Stomach (tissue), 19 donors: ENCODE measurements at places on chromosomes 1 and 21.

DNA sequence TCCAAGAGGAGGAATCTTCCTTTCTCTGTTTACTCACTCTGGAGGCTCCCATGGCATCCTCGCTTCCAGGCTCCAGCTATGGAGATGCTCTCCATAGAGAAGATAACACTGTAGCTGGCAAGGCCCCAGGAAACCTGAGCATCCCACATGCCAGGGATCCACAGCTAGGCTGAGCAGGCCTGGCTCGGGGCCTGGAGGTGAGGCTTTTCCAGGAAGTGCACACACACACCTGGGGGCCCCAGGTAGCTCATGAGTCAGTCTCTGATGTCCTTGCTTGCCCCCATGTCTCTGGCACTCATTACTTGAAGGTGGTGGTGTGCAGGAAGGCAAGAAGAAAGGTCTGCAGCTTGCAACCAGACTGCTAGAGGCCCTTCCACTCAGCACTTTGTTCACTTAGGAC, 5.5 kb upstream of the LCE5A start:
- DNase-seq: no peak

DNA sequence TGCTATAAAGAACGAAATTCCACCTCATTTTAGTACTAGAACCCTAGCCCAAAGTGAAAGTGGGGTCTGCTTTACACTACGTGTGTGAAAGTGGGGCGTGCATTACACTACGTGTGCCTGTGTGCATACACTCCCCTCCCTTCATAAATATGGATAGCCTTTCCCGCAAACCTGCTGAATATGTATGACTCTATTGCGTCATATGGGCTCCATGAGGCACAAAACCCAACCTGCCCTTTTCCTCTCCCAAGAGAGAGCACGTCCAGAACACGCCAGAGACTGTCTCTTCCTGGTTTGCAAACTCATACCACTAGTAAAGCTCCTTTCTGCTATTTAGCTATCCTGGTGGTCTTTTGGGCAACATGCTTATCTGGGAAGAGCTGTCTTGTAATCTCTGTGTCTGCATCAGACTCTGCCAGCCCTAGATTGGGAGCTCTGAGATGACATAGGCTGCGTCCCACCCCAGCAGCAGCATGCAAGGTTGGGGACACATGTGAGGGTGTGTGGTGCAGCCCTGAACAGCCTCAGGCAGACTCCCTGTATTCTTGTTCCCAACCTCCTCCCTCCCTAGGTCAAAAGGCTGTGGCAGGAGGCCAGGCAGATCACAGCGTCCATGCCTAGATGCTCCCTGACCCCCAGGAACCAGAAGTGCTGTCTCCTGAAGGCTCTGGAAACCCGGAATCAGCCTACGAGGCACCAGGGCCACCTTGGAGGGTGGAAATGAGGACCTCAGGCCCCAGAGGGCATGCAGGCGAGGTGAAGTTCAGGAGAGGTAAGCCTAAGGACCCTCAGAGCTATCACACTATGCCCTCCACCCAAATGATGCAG, 12.3 kb upstream of the PADI1 start:
- no peak for DNase-seq

DNA sequence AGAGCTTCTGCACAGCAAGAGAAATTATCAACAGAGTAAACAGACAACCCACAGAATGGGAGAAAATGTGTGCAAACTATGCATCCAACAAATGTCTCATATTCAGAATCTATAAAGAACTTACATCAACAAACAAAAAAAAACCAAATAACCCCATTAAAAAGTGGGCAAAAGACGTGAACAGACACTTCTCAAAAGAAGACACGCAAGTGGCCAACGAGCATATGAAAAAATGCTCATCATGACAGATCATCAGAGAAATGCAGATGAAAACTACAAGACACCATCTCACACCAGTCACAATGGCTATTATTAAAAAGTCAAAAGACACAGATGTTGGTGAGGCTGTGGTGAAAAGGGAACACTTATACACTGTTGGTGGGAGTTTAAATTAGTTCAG, 257.0 kb downstream of the GRIK1 start:
- no peak for DNase-seq

DNA sequence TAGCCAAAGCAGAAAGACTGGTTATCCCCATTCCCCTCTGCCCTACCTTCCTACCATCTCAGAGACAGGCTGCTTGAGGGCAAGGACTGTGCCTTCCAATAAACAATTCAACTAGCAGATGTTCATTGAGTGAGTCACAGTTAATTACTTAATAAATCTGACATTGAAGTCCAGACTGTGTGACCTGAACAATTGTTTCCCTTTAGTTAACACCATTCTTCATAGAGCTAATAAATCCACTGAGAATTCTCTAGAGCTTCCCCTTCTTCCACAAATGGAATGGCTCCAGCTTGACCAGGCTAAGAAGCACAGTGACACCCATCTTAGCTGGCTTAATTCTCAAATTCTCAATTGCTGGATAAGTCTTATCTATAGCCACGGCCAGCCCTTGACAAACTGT, 61.9 kb upstream of the GJA5 start:
- no peak for DNase-seq

DNA sequence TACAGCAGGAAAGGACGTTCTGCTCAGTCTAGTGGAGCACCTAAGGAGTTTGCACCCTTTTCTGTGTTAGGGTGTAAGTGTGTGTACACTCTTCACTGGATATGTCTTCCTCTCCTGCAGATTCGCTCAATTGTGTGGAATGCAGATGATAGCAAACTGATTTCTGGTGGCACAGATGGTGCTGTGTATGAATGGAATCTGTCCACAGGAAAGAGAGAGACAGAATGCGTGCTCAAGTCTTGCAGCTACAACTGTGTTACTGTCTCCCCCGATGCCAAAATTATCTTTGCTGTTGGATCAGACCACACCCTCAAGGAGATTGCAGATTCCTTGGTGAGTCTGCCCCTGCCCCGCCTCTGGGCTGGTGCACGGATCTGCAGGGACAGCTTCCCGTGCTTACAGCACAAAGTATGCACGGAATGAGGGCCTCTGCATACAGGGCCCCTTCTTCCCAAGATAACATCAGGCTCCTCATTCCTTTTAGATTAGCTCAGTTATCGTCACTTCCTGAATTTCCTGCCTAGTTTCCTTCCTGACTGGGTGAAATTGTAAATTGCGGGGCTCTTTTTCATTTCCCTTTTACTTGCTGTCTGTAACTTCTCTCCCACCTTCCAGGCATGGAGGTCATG, 34.6 kb downstream of the CFAP57 start:
- DNase-seq: no peak
